ENCODE measurements at places on chromosomes 5 and 9.

DNA sequence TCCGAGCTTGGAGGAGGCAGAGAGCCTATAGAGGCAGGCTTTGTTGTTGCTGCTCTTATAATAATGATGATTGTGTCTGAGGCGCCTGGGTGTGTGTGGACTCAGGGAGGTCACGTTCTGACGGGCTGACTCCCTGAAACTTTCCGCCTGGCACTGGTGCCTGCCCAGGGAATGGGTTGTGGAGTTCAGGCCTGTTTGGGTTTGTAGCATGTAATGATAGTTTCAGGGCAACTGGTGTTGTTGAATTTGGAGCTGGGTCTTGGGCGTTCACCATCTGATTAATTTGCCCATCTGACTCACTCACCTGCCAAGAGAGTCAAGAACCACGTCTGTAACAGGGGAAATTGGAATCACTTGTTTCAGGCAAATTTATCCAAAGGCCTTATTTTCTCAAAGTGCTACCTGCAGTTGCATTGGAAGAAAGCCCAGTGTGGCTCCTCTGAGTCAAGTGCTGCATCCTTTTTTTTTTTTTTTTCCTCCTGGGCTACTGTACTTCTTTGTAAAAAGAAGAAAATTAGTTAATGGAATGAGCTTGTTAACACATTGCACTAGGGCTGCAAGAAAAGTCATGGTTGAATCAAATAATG, 386.5 kb downstream of the GADD45G start:
- no peak for DNase-seq

GRCh38 chr5:108638021-108638420, 109.7 kb upstream of the FER start:
- DNase-seq, result no peak

DNA sequence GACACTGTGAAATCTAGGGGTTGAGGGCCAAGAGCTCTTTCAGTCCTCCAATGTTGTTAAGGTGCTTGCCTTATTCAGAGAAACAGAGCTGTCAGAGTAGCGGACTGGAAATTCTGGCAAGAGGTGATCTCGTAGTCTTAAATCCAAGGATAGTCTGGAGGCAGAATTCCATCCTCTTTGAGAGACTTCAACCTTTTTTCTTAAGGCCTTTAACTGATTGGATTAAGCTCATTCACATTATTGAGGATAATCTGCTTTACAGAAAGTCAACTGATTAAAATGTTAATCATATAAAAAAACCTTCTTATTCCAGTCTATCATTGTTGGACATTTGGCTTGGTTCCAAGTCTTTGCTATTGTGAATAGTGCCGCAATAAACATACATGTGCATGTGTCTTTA, 243.1 kb upstream of the COX7C start:
- no peak for DNase-seq

DNA sequence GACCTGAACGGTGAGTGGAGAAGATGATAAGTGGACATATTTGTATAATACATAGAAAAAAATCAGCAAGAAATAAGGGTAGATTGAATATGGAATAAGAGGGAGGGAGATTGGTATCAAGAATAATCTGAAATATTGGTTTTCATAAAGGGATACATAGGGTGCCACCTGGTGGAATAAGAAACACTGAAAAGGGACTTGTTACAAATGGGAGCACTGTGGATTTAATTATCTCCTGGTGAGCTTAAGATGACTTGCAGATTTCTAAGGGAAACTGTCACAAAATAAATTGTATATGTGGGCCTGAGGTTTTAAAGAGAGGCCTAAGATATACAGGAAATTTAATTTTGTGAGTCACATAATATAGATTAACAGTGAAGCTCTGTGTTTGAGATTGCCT, 1403.5 kb upstream of the CDH18 start:
- no peak for DNase-seq

DNA sequence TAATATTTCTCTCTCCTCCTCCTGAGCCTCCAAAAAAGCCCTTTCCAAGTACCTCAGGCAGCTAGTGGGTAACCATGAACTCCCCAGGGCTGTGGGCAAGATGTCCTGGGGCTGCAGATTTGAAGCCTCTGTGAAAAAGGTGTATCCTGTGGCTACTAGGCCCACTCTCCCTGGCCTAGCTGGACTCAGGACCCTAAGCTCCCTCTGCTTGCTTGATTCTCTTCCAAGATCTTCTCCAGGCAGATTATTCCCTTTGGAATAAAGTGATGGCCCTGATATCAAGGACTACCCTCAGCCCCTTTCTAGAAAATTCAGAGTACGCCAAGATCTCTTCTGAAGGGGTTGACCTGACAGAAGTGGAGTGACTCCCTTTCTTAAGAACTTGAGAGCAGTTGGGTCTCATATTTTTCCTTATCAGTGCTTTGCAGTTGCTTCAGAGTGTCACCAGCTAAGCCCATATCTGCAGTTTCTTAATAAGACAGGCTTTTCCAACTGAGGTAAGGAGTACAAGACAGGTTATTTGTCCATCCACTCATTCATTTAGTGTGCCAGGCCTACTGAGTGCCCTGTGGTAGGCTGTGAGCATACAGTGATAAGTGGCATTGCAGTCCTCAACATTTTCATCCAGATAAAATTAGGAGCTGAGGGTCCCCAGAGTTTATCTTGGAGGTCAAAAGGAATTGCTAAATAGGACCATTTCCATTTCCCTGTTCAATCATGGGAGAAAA, 42.5 kb downstream of the CYSTM1 start:
- DNase-seq, result no peak

DNA sequence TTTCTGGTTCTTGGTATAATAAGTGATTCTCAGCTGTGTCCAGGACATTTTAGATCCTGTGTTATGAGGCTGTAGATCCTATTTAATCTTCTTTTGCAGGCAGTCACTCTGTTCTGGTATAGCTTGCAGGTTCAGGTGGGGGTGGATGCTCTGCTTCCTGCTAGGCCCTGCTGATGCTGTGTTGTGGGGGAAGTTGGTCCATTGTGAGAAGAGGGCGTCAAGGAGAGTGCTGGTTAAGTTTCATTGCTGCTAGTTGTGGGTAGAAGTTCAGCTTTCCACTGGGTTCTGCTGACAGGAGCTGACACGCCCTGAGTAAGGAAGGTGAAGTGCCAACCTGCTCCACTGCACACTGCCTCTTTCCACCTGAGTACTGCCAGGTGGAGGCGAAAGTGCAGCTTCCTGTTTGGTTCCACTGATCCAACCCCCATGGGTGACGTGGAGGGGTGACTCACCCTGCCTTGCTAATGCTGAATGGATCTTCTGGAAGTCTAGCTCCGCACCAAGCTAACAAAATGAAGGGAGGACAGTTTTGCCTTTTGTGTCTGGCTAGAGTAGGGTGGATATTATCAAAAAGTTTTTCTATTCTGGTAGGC, 16.3 kb downstream of the NMRK1 start:
- DNase-seq, result no peak

DNA sequence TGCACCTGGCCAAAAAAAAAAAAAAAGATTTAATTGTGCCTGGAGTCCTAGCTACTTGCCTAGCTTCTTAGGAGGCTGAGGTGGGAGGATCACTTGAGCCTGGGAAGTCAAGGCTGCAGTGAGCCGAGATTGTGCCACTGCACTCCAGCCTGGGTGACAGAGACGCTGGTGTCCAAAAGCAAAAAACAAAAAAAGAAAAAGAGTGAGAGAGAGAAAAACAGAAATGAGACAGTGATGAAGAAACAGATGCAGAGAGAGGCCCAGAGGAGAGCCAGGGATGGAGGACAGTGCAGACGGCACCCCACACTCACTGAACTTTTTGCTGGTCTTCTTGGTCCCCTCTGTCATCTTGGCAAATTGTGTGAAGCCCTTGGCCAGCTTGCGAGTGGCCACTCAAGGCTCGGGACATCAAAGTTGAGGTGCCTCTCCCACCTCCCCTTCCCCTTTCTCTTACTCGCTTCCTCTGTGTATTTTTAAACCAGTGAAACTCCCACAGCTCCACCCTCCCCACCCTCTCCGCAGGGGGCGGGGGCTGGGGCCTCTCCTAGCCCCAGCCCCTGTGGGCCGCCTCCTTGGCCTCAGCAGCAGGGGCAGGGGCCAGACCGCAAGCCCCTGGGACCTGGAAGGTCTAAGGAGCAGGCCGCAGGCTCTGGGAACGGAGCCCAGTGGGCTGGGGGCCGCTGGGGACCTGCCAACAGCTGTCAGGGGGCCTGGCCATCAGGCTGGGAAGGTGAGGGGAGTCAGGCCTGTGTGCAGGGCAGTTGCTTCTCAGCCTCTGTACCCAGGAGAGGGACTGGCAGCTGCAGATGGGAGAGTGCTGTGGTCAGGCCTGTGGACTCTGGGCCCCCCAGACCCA, at the start of gene SH2D3C:
Gene SH2D3C, minus strand, starts transcription at position 387 of the 856 bp plus-strand sequence. Its CDS starts 39 bp downstream, at position 348.
- DNase-seq, result no peak

- peak; percentile 25 for DNase-seq
These were observed 1.7 kb upstream of the ARRDC3 start for GRCh38 chr5:91384671-91385430.

GRCh38 chr9:36762958-36763357, 190.3 kb downstream of the MELK start:
- DNase-seq, result no peak

DNA sequence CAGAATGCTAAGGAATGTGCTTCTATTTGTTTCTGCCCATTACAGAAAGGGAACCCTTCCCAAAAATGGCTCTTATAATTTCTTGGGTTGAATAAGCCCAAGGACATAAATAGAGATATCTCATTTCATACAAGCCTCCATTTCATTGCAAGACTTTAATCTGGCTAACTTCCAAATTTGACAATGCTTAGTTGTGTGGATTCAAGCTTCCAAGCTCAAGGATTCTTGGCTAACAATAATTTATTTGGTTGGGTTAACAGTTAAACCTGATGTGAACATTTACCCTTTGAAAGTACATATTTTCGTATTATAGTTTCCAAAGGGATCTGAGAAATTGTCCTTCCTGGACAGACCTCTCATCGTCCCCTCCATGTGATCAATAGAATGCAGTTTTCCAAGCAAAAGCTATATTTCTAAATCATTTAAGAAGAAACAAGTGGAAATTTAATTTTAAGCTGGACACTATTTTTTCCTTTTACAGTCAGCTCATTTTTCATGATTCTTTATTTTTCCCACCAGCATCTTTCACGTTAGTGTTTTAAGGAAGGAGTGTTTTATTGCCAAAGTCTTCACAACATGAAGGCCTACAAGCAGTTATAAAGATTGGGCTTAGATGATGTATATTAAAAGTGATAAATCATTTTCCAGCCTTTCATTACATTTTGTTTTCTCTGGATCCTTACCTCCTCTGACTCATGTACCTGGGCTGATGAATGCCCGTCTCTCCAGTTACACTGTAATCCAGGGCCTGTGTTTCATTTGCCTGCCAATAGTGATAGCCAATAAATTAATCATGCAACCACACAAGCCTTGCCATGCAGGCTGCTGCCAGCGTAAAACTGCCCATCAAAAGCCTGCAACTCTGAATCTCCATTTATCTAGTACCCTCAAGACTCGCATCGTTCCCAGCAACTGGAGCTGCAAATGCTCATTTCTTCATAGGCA, 176.7 kb downstream of the NTRK2 start:
- no peak for DNase-seq

DNA sequence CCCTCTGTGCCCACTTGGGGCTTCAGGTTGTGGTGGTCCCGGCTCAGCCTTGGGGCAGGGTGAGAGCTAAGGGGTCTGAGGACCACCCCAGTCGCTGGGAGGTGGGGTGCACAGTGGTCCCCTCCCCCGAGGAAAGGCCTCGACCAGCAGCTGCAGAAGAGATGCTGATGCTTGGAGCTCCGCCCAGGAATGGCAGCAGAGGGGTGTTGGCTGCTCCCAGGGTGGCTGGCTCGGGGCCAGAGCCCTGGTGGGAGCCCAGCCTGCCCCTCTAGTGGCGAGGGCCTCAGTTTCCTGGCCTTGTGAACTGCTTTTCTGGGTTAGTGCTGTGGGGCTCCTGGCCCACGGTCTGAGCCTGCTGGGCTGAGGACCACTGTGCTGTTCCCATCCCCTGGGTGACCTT, 1.2 kb downstream of the DIPK1B start:
- DNase-seq, result no peak

GRCh38 chr9:108552459-108553040, 303.2 kb downstream of the ACTL7B start:
- no peak for DNase-seq

DNA sequence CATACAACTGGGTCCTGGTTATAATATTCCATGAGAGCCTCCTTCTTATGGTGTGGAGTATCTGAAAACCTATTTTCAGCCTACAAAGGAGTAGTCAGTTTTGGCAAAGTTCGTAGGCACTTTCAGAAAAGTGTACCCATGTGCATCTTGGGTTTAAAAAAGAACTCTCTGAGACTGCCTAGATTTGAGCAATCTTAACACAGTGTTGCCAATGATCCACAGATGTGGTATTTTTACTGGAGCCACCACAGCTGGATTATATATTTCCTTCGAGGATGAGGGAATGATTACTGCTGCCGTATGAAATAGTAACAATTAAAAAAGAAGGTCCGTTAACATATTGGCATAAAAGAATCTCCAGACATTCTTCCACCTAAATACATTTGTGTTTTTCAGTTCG, 1.1 kb downstream of the PALM2AKAP2 start:
- DNase-seq, result no peak

DNA sequence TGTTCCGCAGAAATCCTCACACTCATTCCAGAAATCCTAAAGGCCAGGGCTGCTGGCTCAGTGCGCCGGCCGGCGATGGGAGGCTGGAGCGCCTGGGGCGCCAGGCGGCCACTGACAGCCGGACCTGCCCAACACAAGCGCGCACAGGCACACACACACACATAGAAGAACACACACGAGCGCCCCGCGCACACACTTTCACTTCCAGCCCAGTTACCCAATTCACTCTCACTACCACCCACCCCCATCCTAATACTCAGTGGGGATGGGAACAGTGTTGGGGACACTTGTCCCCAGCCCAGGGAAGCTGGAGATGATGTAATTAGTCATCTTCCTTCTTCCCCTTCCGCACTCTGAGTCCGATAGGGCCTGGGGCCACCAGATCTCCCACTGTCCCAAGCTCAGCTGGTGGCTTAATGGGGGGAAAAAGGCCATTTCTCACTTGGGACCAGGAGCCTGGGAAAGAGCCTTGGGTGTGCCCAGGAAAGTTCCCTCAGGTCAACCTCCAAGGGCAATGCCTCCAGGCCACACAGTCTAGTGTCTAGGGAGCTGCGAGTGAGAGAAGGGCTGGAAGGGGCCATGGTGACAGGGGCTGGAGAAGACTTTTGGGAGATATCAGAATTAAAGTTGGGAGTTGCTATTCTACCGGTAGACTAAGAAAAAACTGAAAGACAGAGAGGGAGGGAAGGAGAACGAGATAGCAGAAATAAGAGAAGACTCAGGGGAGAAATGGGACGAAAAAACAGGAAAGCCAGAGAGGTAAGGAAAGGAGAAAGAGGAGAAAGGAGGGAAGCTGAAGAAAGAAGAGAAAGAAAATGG, 1.7 kb downstream of the EBF1 start:
- DNase-seq, result no peak

DNA sequence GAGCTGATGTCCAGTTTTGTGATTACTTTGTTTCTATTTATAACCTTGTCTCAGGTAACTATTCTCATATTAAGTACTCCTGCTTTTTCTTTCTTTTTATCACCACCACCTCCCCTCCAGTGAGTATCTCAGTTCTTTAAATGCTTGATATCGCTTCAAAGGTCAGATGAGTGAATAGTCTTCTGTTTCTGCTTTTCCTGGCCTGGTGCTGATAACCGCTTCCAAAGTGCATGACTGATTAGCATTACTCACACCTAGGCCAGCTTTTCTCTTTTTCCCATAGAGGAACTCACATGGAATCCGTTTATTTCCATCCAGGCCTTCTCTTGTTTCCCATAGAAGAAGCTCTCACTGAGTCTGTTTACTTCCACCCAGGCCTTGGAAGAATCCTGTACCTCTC, 3.2 kb downstream of the SLC36A1 start:
- no peak for DNase-seq
